ENCODE measurements at places on chromosomes 12 and 14.

DNA sequence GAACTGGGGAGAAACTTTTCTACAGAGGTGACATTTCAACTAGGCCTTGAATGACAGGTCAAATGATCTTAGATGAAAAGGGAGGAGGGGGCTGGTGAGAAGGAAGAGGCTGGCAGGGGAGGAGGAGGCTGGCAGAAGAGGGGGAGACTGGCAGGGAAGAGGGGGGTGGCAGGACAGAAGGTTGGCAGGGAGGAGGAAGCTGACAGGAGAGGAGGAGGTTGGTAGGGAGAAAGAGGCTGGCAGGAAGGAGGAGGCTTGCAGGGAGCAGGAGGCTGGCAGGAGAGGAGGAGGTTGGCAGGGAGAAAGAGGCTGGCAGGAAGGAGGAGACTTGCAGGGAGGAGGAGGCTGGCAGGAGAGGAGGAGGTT, 63.4 kb upstream of the PPP4R3A start:
- no peak for DNase-seq

DNA sequence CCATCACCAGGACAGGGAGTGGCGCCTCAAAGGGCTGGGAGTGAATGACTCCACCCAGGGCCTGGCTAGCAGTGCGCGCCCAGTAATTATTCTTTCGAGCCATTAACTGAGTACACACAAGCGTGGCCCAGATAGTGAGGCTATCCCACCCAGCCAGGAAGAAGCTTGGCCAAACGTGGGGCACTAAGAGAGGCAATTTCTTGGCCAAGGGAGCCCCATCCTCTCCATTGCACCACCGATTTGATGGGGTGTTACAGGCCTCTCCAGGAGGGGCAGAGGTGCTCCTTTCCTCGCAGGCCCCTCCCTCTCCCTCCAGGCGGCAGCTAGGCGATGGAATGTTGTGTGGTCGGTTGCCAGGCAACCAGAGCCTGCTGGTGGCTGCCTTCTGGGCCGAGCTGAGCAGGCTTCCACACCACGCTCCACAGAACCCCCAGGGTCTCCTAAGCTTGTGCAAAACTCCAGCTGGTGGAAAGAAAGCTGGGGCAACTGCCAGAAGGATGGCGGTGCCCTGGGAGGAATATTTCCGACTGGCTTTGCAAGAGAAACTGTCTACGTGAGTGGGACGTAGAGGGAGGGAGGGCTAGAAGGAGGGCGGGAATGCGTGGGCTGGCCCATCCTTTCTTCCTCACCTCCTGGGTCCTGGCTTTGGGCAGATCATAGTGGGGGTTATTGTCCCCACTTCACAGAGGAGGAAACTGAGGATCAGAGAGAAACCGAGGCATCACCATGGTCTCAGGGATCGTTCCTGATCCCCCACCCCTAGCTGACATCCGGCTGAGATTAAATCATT, at the start of gene CFAP73:
Gene CFAP73, plus strand, starts transcription at position 364 of the 790 bp plus-strand sequence. Its CDS starts 134 bp downstream, at position 498.
- no peak for DNase-seq

DNA sequence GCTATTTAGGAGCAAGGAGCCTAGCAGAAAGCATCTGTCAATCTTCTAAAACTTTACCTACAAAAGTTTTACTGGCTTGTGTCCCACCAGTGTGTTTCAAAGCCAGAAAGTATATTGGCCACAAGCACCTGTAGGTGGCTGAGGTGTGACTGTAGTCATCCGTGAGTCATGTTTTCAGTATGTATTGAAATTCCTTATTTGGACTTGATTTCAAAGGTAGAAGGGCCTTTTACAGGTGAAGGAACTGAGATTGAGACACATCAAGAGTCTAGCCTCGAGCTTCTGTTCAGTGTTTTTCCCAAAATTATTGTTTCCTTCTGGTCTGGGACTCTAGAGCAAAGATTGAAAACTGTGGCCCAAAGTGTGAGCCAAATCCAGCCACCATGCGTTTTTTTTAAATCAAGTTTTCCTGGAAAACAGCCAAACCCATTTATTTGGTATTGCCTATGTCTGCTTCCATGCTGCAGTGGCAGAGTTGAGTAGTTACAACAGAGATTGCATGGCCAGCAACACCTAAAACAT, 195.3 kb upstream of the BCL2L14 start:
- no peak for DNase-seq

- DNase-seq, result no peak
Observed at GRCh38 chr14:20118795-20119194, 8.3 kb downstream of the OR4K17 start.

DNA sequence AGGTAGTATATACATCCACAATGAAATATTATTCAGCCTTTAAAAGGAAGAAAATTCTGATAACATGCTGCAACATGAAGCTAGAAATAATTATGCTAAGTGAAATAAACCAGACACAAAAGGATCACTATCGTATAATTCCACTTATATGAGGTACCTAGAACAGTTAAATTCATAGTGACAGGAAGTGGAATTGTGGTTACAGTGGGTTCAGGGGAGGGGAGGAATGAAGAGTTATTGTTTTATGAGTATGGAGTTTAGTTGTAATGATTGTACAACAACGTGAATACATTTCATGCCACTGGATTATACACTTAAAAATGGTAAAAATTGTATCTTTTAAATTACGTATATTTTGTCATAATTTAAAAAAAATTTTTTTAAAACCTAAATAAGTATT, 21.0 kb downstream of the EEA1 start:
- DNase-seq, result no peak

DNA sequence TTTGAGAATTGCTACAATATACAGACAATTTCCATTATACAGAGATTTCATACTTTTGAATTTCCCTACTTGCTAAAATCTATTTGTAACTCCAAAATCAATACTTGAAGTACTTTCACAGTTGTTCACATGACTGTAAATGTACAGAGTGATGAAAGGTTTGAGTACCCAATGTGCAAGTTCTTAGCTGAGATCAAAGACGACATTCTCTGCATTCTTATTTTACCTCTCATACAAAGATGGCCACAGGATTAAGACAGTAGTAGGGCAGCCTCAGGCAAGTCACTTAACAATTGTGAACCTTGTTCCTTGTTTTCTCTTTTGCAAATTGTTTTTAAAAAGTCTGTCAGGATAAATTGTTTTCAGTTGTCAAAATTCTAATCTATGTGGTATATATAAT, 255.9 kb upstream of the KITLG start:
- DNase-seq, result no peak

- DNase-seq, result no peak
Observed at GRCh38 chr14:91185721-91186120, 58.8 kb downstream of the GPR68 start.

DNA sequence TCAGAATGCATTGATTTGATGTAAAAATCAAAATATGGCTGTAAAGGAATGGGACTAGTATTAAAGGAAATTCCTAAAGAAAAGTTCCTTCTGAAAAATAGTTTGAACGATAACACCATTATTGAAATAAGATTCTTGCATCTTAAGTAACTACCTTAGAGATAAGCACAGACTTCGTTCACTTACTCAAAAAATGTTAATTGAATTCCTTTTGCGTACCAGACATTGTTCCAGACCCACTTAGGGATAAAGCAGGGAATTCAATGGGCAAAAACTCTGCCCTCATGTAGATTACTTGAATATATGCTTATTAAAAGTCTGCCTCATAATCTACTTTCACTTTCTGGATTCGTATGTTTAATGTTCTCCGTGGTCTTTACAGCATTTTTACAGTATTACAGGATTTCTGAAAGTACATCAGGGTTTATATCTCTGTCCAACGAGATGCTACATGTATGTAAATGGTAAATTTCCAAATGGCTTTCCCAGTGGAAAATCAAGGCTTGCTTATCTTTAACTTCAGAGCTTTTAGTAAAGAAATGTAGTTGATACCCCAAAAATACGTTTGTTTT, 213.7 kb downstream of the GXYLT1 start:
- no peak for DNase-seq

- no peak for DNase-seq
Observed at GRCh38 chr14:80872645-80873044, 68.9 kb downstream of the CEP128 start.

DNA sequence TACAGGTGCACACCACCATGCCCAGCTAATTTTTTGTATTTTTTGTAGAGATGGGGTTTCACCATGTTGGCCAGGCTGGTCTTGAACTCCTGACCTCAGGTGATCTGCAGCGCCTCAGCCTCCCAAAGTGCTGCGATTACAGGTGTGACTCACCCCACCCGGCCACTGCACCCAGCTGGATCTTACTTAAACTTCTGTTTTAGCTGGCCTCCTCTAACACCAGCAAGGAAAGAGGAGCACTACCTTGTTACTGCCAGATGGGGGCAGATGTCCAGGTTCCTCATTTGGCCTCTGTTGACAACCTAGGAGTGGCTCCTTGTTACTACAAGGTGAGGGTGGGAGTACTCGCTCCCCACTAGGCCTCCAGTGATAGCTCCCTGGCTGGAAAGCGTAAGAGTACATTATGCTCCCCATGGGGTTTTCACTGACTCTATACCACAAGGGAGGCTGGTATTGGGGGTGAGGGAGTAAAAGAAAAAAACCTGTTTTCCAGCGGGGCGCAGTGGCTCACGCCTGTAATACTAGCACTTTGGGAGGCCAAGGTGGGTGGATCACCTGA, 13.2 kb upstream of the ARF6 start:
- no peak for DNase-seq

- no peak for DNase-seq
Observed at GRCh38 chr14:85595981-85596380, 66.0 kb downstream of the FLRT2 start.

DNA sequence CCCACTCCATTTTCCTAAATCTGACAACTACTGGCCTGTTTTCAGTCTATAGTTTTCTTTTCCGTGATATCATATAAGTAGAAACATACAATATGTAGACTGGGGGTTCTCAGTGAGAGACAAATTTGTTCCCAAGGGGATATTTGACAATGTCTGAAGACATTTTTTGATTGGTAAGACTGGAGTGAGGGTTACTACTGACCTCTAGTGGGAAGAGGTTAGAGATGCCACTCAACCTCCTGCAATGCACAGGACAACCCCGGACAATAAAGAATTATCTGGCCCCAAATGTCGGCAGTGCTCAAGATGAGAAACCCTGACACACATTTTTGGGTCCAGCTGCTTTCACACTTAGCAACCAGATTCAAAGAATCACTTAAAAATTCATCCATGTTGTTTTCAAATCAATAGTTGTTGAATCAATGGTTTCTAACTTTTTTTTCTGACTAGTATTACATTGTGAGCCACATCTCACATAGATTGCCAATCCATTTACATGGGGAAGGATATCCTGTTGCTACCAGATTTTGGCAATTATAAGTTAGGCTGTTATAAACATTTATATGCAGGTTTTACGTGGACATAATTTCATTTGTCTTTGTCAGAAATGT, 307.1 kb downstream of the RPL10L start:
- no peak for DNase-seq

- DNase-seq, result no peak
Observed at GRCh38 chr14:90426031-90426540, 29.3 kb downstream of the CALM1 start.

DNA sequence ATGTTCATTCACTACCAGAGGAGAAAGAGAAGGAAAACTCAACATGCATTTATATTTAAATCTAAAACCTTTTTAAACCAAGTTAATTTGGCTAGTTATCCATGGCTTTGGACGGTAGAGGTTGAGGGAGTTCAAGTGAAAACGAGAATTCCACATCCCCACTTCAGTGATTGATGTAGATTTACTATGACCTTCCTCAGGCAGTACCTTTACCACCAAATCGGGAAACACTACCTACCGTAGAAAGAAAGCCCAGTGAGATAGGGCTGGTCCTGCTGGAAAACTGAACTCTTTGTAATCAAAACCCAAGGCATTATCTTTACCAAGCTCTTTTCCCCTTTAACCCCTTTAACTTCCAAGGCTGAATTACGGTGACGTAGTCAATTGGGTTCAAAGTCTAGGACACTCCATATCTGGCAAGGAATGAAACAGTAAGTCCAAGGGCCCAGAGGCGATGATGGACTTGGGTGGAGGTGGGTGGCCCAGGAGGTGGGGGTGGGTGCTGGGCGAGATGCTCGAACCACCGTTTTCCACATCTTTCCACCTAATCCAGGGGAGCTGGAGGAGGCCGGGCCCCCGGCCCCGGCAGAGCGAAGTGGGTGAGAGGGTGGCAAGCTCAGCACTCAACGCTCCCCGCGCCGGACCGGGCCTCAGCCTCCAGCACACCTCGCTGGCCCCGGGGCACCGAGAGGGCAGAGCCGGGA, 618 bp downstream of the SEC23A start:
- no peak for DNase-seq

DNA sequence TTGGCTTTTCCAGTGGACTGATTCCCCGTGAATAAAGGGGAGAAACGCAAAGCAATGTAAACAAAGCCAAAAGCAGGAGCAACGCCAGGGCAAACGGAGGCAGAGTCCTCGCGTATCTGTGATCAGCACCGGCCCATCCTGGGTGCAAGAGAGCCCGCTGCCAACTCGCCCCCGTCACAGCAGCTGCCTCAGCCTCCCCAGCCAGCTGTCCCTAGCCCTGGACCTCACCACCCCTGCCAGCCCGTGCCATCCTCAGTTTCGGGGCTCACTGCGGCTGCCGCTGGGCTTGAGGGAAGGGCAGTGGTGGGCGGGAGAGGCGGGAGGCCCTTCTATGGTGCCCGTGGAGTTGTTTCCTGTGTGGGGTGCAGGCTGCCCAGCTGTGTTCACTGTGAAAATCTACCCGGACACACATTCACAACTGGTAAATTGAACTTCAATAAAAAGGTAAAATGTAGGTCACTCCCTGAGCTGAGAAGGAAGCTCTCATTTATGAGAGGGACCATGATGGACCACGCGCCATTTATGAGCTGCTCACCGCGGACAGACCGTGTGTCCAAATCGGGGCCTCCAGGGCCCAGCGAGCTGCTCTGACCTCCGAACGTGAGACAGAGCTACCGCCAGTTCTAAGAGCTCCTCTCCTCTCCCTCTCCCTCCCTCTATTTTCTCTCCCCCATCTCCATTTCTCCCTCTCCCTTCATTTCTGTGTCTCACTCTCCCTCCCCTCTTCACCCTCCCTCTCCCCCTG, 330.5 kb upstream of the SFSWAP start:
- DNase-seq, result no peak

DNA sequence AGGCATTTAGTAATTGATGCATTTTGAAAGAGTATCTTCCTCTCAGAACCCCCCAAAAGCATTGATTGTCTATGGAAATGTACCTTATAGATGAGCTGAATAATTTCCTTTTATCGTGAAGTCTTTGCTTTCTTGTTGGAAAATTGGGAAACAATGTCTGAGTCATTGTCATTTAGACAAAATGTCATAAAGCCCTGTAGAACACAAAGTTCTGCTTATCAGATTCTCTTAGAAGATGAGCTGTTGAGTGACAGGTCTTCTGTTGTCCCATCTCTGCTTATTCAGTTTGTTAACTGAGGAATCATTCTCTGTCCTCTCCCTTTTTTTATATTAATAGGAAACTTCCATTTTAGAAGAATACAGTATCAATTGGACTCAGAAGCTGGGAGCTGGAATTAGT, 22.9 kb downstream of the MAPKAPK5 start:
- DNase-seq, result no peak
